ENCODE measurements at places on chromosomes 1 and 21.

GRCh38 chr1:27561124-27561899 lies 42.6 kb downstream of the AHDC1 start:
- peak; percentile 52 for DNase-seq

- DNase-seq: no peak
Measured at GRCh38 chr1:219149009-219149577, 24.6 kb upstream of the LYPLAL1 start.

GRCh38 chr1:85240643-85241042 lies 18.8 kb downstream of the C1orf52 start:
- no peak for DNase-seq

DNA sequence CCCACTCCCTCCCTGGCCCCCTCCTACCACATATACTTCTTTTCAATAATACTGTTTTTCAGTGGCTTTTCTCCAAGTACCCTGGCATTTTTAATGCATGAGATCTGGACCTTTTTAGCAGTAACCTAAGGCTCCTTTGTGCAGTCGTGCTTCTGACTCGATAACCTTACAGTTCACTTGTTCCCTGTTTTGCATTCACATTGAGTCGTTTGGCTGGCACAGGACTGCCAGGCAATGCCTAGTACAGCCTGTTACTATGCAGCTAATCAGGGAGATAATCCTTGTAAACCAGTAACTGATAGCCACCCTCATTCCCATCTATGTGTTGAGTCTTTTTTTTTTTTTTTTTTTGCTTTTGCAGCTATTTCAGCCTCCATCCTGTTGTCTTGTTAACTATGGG lies 3.7 kb downstream of the ATP1B1 start:
- DNase-seq: no peak

- no peak for DNase-seq
Measured at GRCh38 chr1:42206164-42206563, 41.6 kb upstream of the GUCA2A start.

- DNase-seq: peak; percentile 95
Measured at GRCh38 chr1:27111626-27112573, 43.0 kb downstream of the SLC9A1 start.

GRCh38 chr21:29245104-29245643 lies 53.5 kb upstream of the BACH1 start:
- no peak for DNase-seq

DNA sequence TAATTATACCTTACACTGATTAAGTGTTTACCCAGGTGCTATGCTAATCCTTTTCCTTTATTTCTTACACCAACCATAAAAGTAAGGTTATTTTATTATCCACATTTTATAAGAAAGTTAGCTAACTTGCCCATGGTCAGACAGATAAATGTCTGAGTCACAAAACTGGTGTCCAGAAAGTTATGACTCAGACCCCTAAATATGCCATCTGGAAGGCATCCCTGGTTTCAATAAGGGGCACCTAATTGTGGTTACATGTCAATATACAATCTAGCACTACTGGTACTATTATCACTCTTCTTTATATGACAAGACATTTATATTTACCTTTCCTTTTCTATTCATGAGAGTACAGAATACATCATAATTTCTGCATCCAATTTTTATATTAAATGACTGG lies 496.5 kb upstream of the ADGRL2 start:
- DNase-seq: peak; percentile 54

- no peak for DNase-seq
Measured at GRCh38 chr1:59686170-59686569, 128.6 kb upstream of the HOOK1 start.

DNA sequence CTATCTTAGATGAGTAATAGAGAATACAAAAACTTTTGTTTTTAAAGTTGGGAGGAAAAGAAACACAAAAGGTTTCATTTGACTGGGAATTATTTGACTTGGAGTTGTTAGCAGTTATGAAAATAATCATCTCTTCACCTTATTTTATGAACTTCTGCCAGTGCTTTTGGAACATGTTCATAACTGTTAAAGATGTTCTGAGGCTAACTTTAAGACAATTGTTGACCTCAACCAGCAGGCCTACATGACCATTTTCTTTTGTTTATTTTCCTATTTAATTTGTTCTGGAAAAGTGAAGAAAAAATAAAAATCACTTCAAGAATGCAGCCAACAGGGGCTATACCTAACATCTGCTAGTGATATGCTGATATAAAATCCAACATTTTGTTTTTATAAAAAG lies 37.4 kb downstream of the JAM2 start:
- no peak for DNase-seq

DNA sequence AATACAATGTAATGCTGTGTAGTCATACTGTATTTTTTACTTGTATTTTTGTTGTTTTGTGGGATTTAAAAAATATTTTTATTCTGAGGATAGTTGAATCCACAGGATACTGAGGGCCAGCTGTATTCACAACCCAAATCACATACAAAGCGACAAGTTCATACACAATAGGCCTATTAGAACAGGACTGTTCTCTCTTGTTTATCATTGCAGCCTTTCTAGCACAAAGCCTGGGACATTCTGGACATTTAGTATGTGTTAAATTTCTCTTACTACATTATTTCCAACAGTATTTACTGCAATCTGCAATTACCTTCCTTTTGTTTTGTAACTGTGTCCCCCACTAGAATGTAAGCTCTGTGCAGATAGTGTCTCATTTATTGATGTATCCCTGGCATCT lies 65.4 kb downstream of the SLC35A3 start:
- no peak for DNase-seq

DNA sequence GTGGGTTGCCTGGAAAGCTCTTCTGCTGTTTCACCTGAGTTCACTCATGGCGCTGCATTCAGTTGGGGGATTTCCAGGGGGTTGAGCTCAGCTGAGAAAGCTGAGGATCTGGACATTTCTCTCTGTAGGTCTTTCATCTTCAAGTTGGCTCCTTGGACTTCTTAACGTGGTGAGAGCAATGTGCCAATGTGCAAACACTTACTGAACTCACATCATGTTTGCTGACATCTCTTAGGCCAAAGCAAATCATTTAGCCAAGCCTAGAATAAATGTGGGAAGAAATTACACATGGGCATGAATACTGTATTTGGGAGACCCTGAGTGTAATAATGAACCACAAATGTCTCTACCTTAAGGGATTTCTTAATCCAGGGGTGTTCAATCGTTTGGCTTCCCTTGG lies 42.7 kb upstream of the SLC22A15 start:
- DNase-seq: no peak

DNA sequence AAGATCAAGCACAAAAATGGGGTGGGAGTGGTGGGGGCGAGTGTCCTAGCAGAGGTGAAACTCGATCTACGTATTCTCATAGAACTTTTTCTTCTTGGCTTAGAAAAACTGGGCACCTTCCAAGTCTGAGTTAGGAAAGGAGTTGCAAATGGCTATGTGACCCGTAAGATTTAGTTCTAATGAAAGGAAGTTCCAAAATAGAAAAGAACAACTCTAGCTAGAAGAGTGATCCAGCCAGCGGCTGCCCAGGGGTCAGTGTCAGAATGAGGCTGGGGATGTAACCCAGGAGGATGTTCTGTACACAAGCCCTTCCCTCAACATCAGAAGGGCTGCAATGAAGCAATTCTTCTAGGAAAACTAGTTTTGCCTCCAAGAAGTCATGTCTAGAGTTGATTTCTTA lies 5.2 kb downstream of the MTARC1 start:
- DNase-seq: no peak

- no peak for DNase-seq
Measured at GRCh38 chr1:94928293-94928939, 1.5 kb upstream of the CNN3 start.

DNA sequence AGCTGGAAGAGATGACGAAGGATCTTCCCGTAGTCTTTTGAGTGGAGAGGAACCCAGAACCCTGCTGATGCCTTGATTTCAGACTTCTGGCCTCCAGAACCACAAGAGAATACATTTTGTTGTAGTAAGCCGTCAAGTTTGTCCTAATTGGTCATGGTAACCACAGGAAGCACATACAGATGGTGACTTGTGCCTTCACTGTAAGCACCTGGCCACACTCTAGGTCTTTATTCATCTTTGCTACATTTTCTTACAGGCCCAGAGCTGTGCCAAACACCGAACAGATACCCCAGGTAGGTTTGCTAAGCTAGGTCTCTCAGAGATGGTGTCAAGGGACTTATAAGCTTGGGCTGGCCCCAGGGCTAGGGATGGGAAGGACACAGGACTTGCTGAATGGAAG lies 4.8 kb downstream of the DHRS3 start:
- no peak for DNase-seq

DNA sequence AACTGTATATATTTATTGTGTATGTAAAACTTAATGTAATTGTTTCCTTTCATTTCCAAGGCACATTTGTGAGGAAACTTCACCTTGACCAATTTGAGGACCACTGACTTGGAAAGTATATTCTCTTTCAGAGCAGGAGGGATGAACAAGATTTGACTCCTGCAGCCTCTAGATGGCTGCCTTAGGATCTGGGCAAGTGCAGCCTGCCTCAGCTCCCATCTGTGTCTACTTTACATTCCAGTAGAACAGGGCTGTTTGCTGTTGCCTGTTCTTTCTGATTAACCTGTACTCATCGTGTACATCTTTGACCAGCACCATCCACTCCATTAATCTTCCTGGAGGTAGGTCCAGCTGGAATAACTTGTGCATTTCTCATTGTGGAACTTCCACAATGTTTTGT lies 312.8 kb downstream of the HLX start:
- peak; percentile 13 for DNase-seq

DNA sequence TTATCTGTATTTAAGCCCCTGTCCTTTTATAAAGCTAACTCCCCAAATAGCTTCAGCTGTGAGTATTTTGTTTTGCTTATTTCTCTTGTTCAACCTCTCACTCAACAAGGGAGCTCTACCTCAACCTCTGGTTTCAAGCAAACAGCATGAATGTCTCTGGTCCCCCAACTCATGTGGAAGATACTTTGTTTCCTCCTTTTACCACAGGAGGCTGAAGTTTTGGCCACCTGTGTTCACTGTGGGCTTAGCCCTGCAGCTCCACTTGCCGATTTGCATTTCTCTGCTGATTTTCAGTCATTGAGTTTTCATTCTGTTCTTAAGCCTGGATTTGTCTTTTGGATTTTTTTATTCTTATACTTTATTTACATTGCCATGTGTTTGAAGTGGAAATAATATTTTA lies 613.1 kb downstream of the USP25 start:
- no peak for DNase-seq

DNA sequence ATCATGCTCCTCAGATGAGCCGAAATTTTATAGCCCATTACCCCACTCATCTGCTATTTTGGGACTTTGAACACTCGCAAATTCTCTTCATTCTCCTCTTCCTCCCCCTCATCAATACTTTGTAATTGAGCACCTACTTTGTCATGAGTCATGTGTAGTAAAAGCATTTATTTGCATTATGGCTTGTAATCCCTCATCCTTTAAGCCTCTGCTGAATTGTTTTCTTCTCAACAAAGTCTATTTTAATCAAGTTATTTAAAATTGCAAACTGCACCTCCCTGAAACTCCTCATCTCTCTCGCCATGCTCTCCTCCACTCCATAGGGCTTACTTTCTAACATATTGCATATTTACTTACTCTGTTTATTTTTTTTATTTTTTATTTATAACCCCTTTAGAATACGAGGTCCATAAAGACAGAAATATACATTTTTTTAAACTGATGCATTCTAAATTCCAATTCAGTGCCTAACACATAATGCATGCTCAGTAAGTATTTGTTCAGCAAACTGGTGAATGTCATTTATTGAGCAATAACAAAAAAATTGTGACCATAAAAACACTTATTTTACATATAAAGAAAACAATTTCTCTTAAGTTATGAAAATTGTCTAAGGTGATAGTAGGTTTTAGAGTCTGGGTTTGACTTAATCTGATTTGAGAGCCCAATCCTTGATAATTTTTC lies 161.7 kb downstream of the FASLG start:
- no peak for DNase-seq

DNA sequence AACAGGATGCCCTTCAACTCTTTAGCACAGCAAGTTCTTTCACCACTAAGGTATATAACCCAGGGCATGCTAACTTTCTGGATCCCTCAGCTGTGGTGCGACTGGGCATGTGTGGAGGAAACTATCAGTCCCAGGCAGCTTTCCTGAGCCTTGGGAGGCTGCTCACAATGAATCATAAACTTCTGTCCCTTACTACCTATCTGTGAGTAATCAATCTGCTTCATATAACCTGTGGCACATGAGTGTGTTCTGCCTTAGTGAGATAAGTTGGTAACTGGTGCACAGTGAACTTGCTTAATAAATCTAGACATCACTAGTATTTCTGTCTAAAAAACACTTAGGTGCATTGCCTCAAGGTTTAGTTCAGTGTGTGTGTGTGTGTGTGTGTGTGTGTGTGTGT lies 158.0 kb downstream of the GPATCH2 start:
- DNase-seq: no peak

- no peak for DNase-seq
Measured at GRCh38 chr1:20348326-20348915, 57.7 kb downstream of the VWA5B1 start.

DNA sequence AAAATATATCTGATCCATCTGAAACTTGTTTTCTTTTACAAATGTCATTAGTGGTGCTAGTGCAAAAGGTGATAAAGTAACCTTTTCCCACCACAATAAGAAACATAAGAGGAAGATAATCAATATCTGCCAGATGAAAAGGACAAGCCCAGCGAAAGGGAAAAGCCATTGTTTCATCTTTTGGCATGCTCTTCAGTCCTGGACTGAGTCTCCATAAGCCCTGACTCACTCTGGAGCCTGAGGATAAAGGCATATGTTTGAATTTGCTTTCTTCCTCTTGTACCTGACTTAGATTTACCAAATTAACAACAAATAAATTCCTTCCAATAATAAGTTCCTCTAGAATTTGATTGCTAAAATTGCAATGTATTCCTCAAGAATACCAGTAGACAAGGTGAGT lies 13.6 kb downstream of the DNAJC11 start:
- DNase-seq: peak; percentile 44

- DNase-seq: no peak
Measured at GRCh38 chr21:28723646-28724045, 269.0 kb downstream of the LTN1 start.

DNA sequence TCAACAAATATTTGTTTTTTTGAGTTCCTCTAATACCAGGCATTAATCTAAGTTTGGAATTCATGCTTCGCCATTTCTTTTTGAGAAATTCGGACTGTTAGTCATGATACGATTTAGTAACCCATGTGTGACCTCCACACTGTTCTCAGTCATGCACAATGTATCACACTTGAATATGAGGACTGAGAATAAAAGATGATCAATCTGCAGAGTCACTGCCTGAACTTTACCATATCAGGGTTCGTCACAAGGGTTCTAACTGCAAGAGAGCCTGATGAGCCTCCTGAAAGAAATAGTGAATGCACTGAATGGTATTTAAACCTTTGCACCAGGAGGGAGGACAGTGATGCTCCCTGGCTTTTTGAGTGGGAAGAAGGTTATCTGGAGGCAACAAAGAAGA lies 10.9 kb upstream of the FASLG start:
- DNase-seq: no peak

GRCh38 chr1:23692308-23692871 lies 784 bp downstream of the RPL11 start:
- no peak for DNase-seq

GRCh38 chr21:40732253-40733023 lies 114.5 kb downstream of the DSCAM start:
- DNase-seq: no peak
